NCI-H1436 (cell line): ENCODE measurements at places on chromosomes 11 and 22.

DNA sequence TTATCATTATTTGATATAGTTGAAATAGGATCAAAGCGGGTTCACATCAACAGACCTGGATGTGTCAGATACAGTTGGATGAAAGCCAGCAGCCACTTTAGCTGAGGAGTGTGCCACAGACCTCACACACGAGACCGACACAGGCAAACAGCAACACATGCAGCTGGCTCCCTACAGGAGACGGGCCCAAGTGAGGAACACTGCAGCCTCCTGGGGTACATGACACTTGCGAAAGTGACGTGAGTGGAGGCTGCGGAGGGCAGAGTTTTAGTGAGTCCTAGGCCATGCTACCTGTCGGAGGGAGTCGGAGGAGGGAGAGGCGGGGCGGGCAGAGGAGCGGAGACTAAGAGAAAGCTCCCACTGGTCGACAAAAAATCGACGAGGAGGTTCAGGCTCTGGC lies 100.9 kb upstream of the BID start:
- DNase-seq = no peak

DNA sequence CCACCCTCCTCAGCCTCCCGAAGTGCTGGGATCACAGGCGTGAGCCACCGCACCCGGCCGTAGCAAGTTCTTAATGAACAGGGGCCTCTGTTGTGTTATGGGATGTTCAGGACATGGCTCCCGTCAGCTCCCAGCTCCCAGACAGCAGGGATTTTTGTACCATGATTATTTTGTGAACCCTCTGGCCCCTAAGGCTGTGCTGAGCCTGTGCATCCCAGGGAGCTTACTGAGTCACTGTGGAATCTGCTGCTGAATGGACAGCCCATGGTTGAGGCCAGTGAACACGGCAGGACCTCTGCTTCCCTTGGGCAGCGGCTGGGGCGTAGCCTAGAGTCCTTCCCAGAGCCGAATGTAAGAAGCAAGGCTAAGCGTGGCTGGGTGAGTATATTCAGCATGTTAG lies 245.2 kb downstream of the NTM start:
- DNase-seq = no peak

GRCh38 chr11:107102692-107103477 lies 84.6 kb upstream of the GUCY1A2 start:
- DNase-seq = no peak

GRCh38 chr22:20036084-20036482 lies 15.2 kb downstream of the TANGO2 start:
- no peak for DNase-seq

DNA sequence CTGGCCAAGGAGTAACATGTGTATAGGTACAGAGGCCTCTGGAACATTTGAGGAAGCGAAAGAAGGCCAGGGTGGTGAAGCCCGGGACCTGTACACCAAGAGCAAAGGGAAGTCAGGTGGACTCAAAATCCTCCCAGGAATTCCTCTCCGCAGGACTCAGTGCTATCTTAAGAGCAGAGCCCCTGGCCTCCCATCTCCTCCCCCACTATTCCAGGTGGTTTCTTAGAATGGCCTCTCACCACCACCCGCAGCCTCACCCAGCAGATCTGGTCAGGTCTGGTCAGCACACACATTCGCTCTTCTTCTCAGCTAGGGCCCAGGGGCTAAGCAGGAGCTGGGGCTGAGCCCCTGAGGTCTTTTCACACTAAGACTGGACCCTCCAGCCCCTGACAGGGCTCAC lies 59.1 kb downstream of the SCGB1A1 start:
- no peak for DNase-seq

DNA sequence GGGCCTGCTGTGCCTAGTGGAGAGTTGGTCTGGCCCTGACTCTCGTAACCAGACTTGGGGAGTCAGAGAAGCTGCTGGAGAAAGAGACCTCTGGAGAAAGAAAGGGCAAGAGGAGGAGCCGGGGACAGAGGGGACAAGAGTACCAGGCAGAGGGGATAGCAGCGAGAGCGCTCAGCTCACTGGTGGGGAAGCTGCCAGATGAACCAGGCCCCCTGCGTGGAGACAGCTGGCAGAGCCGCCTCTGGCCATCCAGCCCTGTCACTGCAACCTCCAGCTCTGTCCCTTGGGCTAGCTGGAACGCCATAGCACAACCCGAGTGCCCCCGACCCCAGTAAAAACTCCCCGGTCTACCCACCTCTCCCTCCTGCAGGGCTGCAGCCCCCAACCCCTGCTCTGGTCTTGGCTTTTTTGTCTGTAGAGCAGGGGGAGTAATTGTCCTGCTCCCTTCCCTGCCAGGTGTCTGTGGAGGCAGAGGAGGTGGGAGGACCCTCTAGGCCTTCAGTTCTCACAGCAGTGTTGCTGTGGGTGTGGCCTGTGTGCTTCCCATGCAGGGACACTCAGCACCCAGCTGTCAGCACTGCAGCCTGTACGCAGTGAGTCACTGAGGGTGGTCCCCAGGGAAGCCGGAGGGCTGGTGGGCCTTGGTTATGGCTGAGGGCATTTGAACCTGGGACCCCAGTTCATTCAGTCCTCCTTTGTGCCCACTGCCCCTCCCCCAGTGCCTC lies 4.8 kb upstream of the SUN2 start:
- peak; percentile 81 for DNase-seq

DNA sequence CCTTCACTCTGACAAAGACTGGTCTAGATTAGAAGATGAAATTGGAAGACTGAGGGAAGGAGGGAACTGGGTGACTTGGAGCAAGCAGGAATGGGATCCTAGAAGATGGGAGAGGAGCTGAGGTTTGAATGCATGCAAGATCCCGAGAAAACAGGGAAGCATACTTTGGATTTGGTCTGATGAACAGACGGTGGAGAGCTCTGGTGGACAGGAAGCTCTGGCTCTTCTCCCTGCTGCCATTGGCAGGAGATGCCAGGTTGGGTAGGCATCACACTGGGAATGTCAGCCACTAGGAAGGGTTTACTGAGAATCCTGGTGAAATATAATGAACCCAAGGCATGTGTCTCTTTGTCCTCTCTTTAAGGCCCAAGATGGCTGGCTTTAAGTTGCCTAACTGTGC lies 16.5 kb downstream of the NAV2 start:
- DNase-seq = no peak

DNA sequence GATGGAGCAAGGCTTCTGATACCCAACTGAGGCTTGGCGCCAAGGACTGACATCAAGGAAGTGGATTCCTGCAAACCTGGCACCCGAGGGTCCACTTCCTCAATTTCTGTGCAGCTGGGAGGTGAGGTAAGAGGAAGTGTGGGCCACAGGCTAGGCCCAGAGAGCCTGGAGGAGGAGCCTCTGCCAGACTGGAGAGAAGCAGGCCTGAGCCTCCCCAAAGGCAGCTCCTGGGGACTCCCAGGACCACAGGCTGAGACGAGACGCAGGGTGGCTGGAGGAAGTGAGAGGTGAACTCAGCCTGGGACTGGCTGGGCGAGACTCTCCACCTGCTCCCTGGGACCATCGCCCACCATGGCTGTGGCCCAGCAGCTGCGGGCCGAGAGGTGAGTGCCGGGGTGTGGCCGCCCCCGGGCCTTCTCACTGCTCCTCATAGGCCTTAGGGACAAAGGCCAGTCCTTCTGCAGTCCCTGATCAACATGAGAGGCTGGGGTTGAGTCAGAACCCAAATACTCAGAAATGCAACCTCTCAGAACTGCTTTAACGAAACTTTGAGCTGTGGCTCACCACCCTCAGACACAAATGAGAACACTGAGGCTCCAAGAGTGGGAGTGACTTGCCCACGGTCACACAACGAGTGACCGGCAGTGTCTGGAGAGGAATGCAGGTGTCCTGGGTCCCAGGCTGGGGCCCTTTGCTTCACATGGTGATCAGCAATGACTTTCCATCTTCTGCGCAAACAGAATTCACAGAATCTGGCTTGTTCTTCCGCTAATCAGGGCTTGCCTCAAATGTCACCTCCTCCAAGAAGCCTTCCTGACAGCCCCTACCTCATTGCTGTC lies at the start of gene NCF4:
TSS of gene NCF4 (plus strand) at position 186 of the 839 bp plus-strand sequence. CDS start at position 352, 166 bp downstream.
- DNase-seq = no peak

DNA sequence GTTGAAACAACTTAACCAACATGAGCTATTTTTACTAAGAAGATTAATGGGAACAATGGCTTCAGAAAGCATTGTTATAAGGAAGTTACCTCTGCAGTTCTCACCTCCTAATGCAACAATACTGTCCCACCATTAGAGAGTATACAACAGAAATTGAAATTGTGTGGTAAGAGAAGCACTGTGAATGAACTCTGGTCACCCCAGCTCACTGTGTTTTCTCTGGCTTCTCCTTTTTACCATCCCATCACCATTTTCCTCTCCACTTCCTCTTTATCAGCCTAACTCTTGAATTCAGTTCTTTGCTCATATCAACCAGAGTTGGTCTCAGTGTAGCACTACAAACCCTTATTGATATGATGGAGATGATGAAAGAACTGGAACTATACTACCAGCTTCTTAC lies 138.0 kb upstream of the POU2AF2 start:
- no peak for DNase-seq

GRCh38 chr11:134233729-134234179 lies 9.3 kb downstream of the VPS26B start:
- DNase-seq = no peak

DNA sequence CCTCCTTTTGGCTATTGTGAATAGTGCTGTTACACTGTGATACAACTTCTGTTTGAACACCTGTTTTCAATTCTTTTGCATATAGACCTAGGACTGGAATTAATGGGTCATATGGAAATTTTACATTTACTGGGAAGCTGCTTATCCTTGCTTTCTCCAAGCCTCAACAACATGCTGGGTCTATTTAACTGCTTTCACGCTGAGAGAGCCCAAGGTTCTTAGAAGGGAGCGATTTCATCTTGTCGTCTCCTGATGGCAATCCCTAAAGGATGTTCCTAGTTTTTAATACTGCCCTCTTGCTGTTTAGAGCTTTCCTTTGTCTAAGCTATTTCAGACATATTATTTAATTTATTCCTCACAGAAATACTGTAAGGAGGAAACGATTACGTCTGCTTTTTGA lies 15.5 kb downstream of the IRAG1 start:
- DNase-seq = no peak

- DNase-seq = no peak
These were observed 7.1 kb upstream of the GRAMD4 start for GRCh38 chr22:46612904-46613605.

- no peak for DNase-seq
These were observed 2.8 kb upstream of the TRIM3 start for GRCh38 chr11:6476571-6476970.

DNA sequence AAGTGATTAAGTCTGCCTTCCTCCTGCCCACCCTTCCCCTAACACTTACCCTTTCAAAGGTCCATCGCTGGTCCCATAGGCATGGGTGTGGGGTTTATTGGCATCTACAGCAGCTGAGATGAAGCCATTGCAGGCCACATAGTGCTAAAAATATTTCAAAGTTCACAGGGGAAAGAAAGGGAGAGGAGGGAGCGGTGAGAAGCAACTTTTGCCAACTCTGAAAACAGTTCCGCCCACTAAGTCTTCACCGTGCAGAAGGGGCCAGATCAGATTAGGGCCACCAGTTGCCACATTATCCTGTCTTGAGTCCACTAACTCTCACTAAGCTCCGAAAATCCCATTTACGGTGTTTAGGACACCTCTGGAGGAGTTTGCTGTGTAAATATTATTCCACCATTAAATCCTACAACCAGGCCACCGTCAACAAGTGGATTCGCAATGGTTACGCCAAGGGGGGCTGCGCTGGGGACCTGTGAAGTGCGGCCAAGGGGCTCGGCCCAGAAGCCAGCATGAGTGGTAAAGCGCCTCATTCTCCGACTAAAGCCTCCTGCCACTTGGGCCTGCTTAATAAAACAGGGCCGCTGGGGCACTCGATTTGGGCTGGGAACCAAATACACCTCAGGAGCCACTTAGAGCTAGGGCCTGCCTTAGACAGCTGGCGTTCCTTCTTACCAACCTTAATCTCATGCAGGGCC lies 534.9 kb downstream of the MIAT start:
- no peak for DNase-seq

- no peak for DNase-seq
These were observed 264.7 kb upstream of the CCDC179 start for GRCh38 chr11:23124996-23125395.

GRCh38 chr11:18321578-18321968 lies 367 bp downstream of the HPS5 start:
- no peak for DNase-seq

DNA sequence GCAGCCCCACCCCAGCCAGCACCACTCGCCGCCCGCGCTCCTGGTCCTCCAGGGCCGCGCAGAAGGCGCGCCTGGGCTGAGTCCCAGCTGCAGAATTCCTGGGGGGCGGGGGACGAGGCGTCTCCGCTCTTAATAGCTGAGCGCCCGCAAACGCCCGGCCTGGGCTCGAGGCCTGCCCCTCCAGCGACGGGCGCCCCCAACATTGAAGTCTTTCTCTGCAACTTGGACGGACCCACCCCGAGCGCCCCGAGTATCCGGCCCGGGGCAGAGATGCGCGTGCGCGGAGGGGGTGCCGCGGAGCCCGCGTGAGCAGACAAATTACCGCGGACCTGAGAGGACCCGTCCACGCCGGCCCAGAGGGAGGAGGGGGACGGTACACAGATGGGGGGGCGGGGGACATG lies 6.7 kb upstream of the SYT7 start:
- no peak for DNase-seq

- no peak for DNase-seq
These were observed 8.9 kb downstream of the KCNJ11 start for GRCh38 chr11:17379383-17380180.

DNA sequence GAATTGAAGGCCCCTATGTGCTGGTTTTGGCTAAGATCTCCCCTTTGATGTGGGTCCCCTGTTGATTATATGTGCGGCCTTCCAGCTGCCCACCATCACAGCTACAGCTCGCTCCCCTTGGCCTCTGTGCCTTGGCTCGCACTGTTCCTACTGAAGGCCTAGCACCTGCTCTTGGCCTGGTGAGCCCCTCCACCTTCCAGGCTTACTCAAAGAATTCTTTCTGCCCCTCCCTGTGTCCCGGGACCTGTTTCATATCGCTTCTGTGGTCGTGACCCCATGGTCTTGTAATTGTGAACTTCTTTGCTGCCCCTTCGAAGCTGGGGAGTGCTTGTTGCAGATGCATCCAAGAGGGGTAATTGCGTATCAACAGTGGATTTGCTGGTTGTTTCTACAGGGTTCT lies 12.5 kb downstream of the PEX26 start:
- no peak for DNase-seq

DNA sequence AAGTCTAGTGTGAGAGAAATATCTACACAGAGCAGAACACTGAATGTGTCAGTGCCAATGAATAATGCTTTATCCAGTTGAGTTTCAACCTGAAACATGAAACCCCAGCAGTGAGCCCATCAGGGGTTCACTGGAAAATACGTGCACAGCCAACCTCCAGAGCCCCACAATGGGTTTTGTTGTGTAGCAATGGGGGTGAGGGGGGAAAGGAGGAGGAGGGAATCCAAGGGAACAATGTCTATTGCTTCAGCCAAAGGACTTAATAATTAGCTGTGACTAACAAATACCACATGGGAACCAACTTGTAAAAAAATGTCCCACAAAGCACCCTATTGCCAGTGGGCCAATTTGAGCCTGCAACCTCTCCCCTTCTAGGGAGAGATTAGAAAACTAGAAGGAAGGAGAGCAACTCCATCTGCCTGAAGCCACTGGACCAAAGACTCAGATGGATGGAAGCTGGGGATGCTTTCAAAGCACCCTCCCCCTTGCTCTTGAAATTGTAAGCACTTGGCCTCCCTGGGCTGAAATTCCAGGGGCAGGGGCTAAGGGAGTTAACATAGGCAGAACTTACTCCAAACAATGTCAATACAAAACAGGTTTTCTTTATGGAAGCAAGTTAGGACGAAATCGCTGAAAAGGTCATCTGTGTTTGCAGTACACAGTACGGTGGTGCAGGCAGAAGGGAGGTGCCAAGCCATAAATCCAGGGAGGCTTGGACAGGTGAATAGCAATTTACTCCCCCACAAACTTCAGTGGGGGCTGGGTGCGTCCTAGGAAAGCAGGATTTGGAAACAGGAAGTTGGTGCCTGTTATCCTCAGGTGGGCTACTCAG lies 99.8 kb downstream of the ARL14EP start:
- DNase-seq = no peak
